ENCODE measurements at places on chromosomes 16 and 17.

DNA sequence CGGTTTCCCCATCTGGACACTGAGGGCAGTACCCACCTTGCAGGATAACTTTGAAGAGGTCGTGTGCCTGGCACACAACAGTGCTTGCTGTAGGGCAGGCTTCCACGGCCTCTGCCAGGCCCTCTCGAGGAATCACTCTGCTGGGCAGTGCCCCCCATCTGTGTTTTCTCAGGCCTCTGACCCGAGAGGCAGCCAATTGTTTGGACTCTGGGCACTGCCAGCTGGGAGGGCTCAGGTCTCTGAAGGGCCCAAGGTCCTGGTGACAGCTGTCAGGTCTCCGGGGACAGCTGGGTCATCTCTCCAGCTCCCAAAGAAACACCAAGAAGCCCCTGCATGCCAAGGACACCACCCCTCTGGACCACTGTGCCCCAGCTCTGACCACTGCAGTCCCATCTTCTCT is 1.0 kb upstream of the RAB26 start:
- no peak for DNase-seq

GRCh38 chr17:51587516-51587915 is 327.2 kb downstream of the UTP18 start:
- DNase-seq: no peak

DNA sequence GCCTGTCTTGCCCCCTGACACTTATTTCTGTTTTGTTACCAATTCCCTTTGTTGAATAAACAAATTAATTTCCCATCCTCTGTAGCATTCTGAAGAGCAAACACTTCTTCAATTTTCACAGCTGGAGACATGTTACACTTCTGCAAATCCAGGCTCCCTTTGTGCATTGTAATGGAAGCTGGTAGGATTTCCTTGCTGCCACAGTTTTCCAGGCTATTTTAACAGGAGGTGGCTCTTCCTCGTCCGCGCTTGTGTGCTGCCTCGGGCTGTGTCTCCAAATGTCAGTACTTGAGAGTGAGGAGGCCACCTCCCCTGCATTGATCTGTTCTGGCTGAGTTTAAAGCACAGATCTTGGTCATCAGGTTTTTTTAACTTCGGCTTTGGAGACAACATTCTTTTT is 40.0 kb downstream of the SOST start:
- no peak for DNase-seq

DNA sequence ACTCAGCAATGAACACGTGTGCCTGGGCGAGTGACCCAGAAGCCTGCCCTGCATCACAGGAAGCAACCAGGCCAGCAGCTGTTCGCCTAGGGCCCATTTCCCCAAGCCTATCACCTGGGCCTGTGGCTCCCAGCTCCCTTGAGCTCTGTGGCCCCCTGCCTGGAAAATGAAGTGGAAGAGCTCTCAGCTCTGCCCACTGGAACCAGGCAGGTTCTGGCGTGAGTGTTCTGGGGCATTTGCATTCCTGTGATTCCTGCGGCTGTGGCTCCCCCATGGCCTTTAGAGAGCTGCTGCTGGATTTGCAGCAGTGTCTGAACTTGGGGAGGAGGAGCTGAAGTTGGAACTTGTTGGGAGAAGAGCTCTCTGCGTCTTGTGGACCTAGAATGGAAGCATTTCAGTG is 22.8 kb downstream of the PGS1 start:
- DNase-seq: no peak

GRCh38 chr16:22052980-22053379 is 39.4 kb upstream of the VWA3A start:
- no peak for DNase-seq

DNA sequence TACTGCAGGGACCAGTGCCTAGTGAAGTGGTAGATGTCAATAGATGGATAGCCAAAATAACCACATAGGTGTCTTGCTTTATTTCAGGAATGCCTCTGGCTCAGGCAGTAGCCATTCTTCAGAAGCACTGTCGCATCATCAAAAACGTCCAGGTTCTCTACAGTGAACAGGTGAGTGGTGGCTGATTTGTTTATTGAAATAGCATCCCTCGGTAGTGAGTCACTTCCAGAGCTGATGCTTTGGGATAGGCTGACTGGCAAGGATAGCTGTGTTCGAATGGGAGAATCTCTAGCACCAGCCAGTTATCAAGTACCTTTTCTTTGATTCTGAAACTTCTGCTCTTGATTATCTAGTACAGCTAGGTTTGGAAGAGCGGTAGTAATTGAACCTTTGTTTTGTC is 10.3 kb downstream of the PHAF1 start:
- no peak for DNase-seq

DNA sequence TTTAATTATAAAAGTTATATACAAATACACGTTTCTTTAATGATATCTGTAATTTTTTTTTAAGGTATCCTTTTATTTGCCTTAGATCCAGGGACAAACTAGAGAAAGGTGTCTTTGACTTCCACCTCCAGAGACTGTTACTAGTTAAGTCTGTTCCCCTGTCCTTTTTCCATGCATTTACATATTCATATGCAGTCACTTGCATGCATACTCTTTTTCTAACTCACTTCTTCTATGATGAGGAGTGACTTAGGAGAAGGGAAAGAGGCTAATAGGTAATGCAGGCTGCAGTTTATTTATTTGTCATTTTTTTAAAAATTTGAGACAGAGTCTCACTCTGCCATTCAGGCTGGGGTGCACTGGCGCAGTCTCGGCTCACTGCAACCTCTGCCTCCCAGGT is 60.9 kb downstream of the OMG start:
- DNase-seq: no peak

- no peak for DNase-seq
Observed at GRCh38 chr17:4006165-4006589, 41.9 kb upstream of the ATP2A3 start.

DNA sequence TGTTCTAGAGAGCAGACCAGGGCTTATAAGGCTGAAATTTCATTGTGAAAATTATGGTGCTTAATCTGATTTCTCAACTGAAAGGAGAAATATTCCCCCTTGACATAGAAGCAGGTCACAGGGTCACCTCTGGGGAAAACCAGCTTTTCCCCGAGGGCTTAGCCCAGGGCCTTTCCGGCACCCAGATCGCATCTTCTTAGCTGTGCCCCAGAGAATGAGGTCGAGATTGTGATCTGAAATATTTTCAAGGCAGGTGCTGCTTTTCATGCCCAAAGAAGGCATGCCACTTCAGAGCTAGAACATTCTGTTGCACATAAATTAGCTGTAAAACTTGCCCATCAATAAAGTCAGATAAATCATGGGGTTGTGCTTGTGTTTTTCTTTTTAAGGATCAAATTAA is 25.4 kb upstream of the ARHGAP17 start:
- no peak for DNase-seq

DNA sequence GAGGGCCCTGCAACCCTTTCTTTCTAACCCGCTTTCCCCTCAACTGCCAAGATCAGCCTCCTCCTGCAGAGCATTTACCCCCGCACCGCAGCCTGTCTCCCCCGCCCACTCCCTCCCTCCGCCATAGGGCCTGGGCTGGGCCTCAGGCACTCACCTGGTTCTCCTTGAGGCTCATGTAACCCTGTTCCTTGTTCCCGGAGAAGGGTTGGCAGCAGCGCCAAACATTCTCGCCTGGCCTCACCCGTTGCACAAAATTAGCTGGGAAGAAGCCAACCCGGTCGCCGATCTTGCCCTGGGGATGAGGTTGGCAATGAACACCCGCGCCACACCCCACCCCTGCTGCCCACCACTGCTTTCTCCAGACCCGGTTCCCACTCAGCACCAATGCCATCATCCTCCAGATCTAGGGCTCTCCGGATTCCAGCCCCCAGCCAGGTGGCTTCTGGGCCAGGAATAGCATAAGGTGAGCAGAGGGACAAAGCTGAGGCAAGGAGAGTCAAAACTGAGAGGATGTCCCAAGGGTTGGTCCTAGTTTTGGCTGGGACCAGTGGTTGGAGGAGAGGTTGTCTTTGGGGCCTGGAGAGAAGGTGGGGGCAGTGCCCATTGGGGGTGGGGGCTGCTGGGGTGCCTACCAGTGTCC is 12.8 kb downstream of the STAC2 start:
- no peak for DNase-seq

DNA sequence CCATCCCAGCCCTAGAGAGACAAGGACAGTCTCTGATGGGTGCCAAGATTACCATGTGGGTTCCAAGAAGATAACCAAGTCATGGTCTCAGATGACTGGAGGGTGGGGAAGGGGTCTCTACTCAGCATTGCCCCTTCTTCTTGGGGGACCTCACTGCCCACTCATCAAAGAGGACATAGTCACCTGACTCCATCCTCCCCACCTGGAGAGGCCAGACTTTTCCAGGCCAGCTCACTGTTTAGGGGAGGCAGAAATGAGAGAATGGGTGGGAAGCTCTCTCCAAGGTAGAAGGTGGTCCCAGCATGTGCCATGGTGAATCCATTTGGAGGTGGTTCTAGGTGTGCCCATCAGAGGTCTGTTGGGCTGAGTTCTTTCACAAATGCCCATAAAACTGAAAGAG is 20.7 kb upstream of the IL21R start:
- DNase-seq: no peak

DNA sequence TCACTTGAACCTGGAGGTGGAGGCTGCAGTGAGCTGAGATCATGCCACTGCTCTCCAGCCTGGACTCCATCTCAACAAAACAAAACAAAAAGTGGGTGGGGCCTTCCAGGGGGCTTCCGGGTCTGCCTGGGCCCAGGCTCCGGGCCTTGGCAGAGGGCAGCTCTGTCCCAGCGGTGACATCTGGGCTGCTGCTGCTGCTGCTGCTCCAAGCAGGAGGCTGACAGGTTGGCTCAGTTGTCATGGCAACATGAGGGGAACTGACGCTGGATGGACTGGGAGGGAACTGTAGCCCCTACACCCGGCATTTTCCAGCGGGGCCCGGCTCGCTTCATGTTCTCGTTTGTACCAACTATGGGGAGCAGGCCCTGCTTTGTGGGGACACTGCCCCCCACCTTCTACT is 4.0 kb downstream of the BAIAP3 start:
- no peak for DNase-seq

Measured in activated CD8-positive, alpha-beta memory T cell treated with anti-CD3 and anti-CD28 coated beads for 1 hour (primary cell).